H9 (cell line): ENCODE measurements at places on chromosomes 3 and 15.

- H3K4me1 ChIP-seq = no peaks in the 10 kb centered on the region
- H3K36me3 ChIP-seq = no peaks in the 10 kb centered on the region
- DNase-seq = no peak
Observed at GRCh38 chr3:46132565-46132964, 75.5 kb downstream of the CCR1 start.

- H3K27ac ChIP-seq = no peak overlapping the region
- DNase-seq = no peak
- H3K27me3 ChIP-seq = no peaks in the 10 kb centered on the region
- no peaks in the 10 kb centered on the region for H3K4me1 ChIP-seq
- no peak overlapping the region for H3K4me3 ChIP-seq
Observed at GRCh38 chr3:127019449-127019848, 36.5 kb downstream of the PLXNA1 start.

DNA sequence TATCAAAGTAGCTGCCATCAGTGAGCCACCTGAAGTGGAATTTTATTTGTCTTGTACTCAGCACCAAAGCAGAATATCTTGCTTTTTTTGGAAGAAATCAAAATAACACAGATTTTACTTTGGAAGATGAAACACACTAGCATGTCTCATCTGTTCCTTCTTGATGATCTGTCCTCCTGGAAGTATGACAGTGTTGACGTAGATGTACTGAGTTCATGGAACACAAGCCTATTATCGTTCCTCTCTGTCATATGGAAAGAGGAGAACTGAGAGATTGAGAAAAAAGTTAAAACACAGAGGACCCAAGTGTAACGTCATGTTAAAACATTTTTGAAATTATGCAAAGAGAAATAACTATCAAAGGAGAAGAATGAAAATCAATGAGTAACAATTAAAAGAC is 340.2 kb downstream of the ROBO2 start:
- H3K27ac ChIP-seq = no peak overlapping the region
- H3K27me3 ChIP-seq = no peaks in the 10 kb centered on the region
- H3K4me3 ChIP-seq = no peak overlapping the region
- H3K4me1 ChIP-seq = no peaks in the 10 kb centered on the region

DNA sequence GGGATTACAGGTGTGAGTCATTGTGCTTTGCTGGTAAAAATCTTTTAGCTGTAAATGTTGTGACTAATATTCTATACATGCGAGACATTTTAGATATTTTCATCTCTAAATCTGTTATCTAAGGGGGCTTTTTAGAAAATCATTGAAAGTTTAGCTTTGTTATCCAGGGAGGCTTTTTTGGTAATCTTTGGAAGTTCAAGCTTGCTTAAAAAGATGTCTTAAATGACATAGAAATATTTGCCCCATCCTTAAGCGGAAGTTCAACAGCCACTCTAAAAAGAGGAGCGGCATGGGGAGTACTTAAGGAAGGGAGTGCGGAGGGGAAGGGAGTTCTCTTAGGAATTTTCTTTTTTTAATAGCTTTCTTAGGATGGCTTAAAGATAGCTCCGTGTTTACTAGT is 26.1 kb downstream of the DNAJC13 start:
- H3K27ac ChIP-seq = no peak overlapping the region
- no peak for DNase-seq
- no peaks in the 10 kb centered on the region for H3K4me1 ChIP-seq
- H3K4me3 ChIP-seq = no peak overlapping the region
- H3K27me3 ChIP-seq = no peaks in the 10 kb centered on the region
- peaks cover 7% of the 10 kb centered on the region for H3K36me3 ChIP-seq

- no peak for DNase-seq
- H3K27ac ChIP-seq = no peak overlapping the region
- H3K36me3 ChIP-seq = no peaks in the 10 kb centered on the region
- H3K4me1 ChIP-seq = no peaks in the 10 kb centered on the region
- H3K27me3 ChIP-seq = no peaks in the 10 kb centered on the region
- no peak overlapping the region for H3K4me3 ChIP-seq
Observed at GRCh38 chr3:13235079-13235478, 161.8 kb upstream of the IQSEC1 start.

DNA sequence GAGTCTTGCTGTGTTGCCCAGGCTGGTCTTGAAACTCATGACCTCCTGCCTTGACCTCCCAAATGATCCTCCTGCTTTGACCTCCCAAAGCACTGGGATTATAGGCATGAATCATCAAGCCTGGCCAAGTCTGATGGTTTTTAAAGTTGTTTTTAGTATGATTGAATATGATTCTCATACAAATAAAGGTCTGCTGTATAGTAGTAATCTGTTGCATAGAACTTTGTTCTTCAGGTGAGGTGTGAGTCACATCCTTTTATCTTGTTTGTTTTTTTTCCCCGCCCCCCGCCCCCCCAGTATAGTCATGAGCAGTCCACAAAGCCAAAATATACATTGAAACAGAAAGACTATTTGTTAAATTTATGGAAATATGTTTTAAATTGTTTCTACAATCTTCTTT is 39.0 kb downstream of the UBE2E2 start:
- no peak overlapping the region for H3K27ac ChIP-seq
- no peaks in the 10 kb centered on the region; the same call in 1 of the 2 replicates for H3K4me1 ChIP-seq
- no peaks in the 10 kb centered on the region for H3K27me3 ChIP-seq
- no peak overlapping the region for H3K4me3 ChIP-seq
- no peak for DNase-seq
- H3K36me3 ChIP-seq = no peaks in the 10 kb centered on the region

DNA sequence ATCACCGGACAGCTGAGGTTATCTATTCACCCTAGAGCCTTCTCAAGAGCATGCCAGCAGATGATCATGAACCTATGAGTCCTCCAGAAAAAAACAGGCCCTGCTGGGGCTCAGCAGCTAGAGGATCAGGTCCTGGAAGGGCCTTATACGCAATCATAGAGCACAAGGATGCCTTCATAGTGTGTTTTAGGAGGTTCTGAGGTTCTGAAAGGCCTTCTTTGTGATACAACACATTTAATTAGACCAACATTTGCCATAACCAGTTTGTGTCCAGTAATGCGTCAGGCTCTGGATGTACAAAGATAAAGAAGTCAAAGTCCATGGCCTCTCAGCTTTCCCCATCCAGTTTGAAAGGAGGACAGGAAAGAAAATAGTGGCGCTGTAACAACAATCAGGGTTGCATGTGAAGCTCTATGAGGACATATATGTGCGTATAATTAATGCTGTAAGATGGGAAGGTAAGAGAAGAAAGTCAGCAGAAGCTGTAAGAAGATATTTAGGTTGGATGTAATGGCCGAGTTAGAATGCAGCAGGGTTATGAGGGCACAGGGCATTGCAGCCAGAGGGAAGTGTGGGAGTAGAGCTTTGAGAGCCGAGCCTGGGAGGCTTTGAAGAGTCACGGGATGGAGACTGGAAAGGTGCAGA is 302.6 kb upstream of the TBL1XR1 start:
- no peak overlapping the region for H3K4me3 ChIP-seq
- DNase-seq = no peak
- no peaks in the 10 kb centered on the region for H3K36me3 ChIP-seq

DNA sequence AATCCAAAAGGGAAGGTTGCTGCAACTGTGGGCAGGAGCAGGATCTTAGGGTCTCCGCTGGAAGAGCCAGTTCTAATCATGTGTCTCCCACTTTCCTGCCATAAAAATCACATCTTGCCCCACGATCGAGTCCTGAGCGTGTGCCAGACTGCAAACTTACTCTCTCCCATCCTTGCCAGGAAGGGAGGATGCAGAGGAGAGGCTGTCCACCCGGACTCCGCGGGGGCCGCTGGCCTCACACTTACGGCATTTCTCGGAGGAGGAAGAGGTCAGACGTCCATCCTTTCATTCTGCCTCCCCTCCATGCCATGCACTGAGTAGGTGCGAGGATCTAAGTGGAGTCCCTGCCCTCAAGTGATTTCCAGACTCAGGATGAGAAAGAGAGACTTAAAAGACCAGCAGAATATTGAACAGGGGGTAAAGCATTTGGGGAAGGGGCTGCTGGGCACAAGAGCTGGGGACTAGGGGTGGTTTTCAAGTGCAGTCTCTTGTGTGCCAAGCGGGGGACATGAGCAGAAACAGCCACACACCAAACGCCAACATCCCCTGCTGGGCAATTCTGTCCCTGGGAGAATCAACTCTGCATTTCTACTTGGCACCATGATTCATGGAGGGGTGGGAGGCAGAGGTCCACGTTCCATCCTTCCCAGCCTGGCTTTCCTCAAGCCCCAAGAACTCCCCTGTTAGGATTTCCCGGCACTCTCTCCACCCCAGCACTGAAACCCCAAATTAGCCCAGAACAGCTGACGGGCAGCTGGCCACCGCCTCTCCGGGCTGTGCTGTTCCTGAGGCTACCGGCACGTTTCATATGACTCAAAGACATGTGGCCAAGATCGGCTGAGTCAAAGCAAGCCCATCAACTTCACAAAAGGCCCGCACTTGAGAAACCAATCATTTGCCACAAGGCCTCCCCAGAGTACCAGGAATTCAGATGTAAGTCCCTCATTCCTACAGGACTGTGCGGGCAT is 11.6 kb downstream of the OXTR start:
- H3K4me1 ChIP-seq = no peaks in the 10 kb centered on the region
- H3K27me3 ChIP-seq = no peaks in the 10 kb centered on the region
- H3K4me3 ChIP-seq = no peak overlapping the region
- H3K27ac ChIP-seq = no peak overlapping the region
- peak; percentile 20 for DNase-seq
